Fibroblast of lung (primary cell): ENCODE measurements at places on chromosomes 5 and 9.

DNA sequence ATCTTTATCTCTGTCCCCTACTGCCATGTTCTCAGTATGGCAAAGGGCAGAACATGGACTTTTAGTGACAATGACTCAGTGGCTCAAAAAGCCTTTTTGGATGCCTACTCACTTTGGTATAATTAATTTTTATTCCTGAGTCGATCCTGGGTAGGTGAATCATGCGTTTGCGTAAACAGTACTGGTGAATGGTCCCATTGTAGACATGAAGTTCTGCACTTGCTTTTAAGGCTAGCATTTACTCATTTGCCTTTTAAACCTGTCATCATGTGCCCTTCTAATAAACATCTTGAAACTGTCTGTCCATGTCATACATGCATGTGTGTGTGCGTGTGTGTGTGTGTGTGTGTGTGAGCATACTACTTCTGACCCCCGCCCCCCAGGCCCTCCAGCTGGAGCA is 223.0 kb downstream of the AUH start:
- peak; percentile 71 for DNase-seq

DNA sequence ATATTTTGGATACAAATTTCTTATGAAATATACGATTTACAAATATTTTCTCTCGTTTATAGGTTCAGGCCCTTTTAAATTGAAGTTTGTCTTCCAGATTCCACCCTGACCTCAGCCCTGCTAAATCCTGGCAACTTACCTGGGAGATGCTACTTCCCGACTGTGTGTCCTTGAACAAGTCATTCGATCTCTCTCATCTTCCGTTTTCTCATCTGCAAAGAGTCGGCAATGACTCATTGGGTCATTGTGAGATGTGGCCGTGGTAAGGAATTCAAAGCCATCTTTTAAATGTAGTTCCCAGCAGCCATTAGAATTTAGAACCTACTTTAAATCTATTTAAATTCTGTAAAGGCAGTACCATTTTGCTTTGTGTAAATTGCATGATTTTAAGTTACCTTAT is 72.5 kb downstream of the LHX2 start:
- DNase-seq: no peak

- DNase-seq: no peak
Measured at GRCh38 chr9:129840034-129840433, 4.8 kb downstream of the USP20 start.

GRCh38 chr9:134492281-134492691 is 149.3 kb upstream of the COL5A1 start:
- DNase-seq: peak; percentile 95

- DNase-seq: peak; percentile 80
Measured at GRCh38 chr9:8904771-8905515, 1105.4 kb upstream of the DMAC1 start.

- no peak for DNase-seq
Measured at GRCh38 chr5:149188383-149188782, 47.1 kb downstream of the ABLIM3 start.

DNA sequence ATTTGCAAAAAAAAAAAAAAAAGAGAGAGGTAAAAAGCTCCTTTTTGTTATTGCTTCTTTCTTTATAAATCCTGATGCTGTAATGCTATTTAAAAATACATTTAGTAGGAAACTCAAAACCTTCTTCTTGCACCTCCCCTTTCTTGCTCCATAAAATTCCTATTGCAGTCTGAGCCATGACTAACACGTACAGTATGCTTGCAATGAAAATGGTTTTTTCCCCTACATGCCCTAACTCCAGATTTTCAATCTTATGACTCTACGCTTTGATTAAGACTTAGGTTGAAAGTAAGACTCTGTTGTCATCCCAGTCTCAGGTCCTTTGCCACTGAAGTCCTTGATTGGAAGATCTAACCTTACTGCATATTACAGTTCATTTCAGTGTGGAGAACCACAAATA is 23.9 kb downstream of the FGF10 start:
- peak; percentile 85 for DNase-seq

GRCh38 chr5:170614720-170615119 is 110.9 kb downstream of the KCNIP1 start:
- peak; percentile 68 for DNase-seq
